ENCODE measurements at places on chromosomes 6 and 20.

DNA sequence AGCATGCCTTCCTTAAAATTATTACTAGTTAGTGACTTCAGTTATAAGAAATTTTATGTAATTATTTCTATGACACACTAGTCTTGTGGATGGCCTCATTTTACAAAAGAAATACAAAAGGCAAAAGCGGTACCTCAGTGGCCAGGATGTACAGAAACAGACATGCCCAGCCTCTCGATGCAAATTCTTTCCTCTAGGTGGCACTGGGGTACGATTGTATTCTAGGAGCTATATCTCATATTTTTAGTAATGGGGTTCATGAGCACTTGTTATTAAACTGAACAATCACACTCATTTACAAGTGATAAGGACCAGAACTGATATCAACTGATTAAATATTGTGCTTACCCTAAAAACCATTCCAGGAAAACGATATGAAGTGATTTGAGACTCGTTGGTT lies 59.8 kb downstream of the SOD2 start:
- no peak for DNase-seq

DNA sequence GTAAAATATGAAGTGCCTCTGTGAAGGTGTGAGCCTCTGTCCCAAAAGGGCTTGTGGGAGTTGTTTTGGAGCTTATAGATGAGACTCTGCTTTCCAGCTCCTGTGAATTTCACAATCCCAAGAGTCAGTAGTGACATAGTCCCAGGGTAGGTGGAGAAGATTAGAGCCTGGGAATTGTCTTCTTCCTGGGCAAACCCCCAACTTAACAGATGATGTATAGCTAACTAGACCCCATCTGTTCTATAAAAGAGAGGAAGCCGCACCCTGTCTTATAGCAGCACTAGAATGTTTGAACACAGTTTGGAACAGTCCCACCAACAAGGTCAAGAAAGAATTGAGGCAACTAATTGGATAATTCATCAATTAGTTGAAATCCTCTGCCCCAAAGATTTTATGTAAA lies 294.7 kb downstream of the ZNF217 start:
- peak; percentile 54 for DNase-seq

DNA sequence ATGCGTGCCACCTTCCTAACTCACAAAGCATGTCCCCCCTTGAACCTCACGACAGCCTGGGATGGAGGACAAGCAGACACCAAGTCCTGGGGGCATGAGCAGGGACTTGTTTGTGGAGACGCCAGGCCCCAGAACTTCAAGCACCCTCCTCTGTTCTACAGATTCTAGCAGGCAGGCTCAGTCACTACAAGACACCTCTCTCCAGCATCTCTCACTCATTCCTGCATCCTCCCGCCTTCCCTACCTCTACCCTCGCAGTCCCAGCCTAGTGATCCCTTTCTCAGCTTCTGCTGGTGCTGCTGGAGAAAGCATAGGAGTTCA lies 3.7 kb downstream of the LRP11 start:
- no peak for DNase-seq

DNA sequence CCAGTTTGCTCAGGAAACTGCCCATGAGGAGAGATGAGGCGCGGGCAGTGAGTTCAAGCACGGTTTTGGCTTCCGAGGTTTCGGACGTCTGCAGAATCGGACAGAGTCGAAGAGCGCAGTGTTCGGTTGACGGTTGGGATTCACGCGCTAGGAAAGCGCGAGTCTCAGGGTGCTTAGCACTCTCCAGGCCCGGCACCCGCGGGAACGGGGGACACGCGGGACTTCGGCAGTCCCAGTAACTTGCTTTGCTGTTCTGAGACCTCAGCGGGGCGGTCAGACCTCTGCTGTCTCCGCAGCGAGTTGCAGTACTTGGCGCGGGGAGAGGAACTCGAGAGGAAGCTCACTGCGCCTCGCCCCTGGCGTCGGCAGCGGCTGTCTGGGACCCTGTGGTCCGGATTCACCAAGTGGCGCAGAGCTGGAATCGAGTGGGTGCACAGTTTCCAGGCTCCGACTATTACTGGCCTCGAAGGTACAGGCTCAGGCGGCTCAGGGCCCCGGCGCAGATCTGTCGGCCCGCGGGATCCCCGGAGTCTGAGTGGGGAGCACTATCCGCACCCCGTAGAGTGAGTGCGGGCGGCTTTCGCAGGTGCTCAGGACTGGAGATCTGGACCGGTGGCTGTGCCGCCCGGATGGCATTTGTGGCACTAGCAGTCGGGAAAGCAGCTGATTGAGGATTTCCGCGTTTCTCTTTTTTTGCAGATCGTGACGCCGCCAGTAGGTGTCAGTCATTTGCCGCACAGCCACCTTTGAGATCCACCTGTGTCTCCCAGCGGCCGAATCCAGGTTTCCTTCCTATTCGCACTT lies at the start of gene POM121L2:
POM121L2 (minus strand) TSS at position 128 of the 804 bp plus-strand sequence; CDS start at position 25, 103 bp downstream.
- DNase-seq = peak; percentile 84

DNA sequence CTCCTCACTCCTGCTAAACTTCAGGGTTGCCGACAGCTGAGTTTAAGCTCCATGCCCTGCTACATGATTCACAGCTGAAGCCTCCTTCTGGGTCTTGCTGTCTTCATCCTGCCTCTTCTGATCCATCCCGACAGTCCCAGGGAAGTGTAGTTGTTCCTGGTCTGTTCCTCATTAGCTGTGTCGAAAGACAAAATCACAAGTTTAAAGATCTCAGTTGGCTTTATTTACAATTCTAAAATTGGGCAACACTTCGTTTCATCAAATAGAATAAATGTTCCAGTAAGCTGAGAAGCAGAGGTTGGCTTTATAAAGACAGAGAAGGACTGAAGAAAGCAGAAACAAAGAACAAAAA lies 4.1 kb upstream of the SLC2A10 start:
- no peak for DNase-seq

- DNase-seq = no peak
These were observed 185.7 kb upstream of the MARCKS start for GRCh38 chr6:113671421-113671820.

DNA sequence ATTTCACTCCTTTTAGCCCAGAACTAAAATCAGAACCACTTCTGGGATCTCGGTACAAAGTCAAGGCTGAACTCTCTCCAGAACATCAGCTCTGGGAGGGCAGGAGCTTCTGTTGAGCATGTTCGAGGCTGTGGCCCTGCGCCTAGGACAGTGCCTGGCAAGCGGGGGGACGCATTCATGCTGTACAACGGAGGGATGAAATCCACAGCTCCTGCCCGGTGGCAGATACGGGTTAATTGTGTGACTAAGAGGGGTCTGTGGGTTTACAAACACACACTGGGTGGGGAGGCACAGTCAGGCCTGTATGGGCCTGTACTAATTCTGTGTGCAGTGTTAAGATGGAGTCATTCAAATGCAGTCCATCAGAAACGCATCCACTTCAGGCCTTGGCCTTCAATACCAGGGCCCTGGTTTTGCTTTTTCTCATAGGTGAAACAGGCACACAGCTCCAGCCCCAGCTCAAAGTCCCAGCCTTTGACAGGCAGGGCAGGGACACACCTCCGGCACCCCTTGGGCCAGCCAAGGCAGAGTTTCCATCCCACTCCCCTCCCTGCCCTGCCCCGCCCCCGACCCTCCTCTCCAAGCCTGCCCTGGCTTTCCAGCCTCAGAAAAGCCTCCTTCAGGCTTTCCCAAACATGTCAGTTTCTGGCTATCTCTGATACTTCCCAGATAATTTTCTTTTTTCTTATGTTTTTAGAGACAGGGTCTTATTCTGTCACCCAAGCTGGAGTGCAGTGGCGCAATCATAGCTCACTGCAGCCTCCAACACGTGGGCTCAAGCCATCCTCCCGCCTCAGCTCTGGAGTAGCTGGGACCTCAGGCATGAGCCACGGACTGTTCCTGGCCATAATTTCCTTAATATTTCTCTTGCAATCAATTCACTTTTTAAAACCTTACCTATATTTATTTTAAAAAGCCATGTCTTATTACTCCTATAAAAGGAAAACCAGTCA lies 109.8 kb downstream of the SULF2 start:
- no peak for DNase-seq

DNA sequence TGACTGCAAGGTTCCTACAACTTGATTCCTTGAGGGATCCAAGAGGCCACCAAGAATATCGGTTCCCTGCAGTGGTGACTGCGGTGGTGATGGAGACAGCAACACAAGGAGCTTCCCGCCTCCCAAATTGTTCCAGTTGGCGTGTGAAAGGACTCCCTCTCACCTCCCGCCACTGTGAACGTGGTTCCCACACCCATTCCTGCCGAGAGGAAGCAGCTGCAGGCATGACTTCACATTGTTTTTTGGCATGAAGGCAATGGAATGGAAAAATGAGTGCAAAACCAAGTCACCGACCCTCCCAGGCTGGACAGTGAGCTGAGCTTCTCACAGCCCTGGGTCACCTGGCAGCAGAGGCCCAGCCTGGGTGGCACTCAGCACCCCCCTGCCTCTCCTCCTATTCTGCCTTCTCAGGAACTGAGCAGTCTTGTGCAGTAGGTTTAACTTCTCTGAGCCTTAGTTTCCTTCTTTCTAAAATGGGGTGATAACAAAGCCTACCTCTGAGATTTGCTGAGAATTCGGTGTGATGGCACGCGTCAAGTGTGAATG lies 75.0 kb downstream of the CNKSR3 start:
- no peak for DNase-seq

DNA sequence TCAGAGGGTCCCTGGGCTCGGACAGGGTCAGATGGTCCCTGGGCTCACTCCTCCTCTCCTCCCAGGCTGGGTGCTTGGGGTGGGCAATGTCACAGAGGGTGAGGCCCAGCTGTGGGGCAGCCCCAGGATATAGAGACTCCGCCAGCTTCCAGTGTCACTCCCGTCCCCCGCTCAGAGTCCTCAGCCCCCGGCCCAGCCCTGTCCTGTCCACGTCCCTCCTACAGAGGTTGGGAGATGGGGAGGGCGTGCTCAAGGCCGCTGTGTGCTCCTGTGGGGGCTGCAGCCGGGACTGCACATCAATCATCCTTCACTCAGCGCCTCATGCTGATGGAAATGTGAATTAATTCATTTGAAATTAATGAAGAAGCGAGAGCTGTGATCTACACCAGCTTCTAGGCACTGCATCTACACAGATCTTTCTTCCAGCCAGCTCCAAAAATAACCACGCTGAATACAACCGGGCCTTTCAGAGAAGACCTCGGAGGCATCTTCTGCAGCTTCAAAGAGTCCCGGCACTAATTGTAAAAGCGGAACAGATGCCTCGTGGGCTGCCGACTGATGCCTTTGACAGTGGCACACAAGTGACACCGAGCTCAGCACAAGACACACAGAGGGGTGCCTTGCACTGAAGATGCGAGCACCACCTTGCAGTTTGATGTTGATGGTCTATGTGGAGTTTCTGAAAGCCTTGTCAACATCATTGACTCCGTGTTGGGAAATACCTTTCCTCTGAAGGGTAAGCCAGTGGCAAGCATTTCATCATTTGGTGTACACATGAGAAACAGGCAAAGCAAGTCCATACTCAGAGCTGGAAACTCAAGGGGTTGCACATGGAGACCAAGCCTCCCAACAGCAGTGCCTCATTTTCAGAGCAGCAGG lies 39.3 kb downstream of the DACT2 start:
- no peak for DNase-seq

GRCh38 chr20:4714818-4715217 lies 6.9 kb upstream of the PRND start:
- DNase-seq = no peak

DNA sequence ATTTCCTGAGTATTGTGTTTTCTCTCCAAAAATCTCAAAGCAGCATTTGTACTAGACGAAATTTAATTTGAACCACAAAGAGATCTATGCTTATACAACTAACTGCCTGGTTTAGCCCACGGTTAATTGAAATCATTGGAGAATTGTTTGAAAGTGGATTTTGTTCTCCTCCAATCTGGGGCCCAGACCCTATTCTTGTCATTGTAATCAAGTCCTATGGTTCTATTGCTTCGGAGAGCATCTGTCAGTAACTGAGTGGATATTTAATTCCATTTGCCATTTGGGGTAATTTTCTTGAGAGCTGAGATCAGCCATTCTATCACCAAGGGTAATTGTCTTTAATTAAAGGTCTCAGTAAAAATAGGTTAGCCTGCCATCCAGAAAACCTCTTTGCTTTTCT lies 117.0 kb upstream of the KCNG1 start:
- DNase-seq = peak; percentile 75

DNA sequence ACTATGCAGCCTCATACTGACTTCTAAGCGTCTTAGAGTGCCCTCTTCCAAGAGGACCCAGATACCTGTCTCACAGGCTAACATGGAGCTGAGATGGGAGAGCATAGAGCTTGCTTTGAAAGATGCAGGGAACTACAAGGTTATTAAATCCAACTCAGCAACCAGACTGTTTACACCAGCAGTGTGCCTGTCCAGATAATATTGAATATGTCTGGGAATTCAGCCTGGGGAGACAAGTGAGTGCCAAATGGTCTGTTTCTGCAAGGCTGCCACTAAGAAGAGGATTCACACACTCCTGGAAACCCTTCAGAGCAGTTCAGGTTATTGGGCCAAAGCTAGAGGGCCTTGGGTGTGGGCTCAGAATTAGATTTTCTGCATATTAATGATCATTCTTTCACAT lies 547.8 kb downstream of the PTPRT start:
- no peak for DNase-seq

DNA sequence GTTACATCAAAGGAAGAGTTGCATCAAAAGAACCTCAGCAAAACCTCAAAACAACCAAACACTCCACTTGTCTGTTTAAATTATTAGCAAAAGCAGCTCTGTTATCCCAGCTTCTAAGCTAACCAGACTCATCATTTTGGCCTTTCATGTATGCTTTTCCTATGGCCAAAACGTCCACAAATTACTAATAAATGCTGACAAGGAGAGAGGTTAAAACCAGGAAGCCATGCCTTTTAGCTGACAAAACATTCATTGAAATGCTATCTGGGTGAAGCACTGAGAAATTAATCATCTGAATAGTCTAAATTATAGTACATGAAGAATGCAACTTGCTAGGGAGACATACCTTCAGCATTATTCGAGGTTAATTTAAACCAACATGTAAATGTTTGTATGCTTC lies 80.6 kb downstream of the LAMA2 start:
- no peak for DNase-seq

DNA sequence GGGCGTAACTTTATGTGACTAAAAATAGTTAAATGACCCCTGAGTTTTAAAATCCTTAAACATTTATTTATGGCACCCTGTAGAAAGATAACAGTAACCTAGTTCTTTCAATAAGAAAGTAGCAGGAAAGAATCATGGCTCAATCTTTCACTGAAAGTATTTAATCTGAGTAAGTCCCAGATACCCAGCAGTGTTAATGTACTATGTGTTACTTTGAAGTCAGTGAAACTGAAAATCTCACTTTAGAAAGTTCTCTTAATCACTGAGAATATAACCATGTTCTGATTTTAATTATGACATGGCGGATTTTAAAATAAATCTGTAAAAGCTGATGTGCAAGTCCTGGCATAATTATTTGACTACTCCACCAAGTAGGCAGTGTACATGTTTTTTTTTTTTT lies 8.1 kb upstream of the HEY2 start:
- no peak for DNase-seq

DNA sequence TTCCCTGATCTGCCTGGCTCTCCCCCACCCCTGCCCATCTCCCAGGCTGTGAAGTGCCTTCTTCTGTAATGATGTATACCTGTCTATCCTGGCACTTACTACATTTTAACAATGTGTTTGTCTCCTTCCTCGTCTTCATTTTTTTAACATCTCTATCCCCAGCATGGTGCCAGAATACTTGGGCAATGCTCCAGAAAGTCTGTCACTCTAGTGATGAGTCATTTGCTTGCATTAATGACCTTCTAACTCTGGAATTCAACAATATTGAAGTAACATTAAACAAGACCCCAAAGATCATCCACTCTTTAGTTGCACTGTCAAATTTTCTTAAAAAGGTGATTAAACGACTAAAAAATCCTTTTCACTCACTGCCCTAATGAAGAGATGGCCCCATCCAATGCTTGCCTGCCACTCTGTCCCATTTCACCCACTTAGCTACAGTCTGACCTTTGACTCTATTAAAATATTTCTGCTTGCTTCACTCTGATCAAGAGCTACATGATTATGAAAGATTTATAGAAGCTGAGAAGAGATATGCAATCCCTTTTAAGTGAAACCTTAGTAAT lies 7.7 kb upstream of the KLHL31 start:
- peak; percentile 33 for DNase-seq
